ENCODE measurements at places on chromosomes 5 and 9. TPM values are rescaled to one million over a fixed set of nuclear protein-coding genes. Genes with fewer than 3 reads are reported as not detected.

- peak; percentile 58 for DNase-seq
Measured at GRCh38 chr9:114271556-114272510, 51.1 kb upstream of the ORM1 start.

DNA sequence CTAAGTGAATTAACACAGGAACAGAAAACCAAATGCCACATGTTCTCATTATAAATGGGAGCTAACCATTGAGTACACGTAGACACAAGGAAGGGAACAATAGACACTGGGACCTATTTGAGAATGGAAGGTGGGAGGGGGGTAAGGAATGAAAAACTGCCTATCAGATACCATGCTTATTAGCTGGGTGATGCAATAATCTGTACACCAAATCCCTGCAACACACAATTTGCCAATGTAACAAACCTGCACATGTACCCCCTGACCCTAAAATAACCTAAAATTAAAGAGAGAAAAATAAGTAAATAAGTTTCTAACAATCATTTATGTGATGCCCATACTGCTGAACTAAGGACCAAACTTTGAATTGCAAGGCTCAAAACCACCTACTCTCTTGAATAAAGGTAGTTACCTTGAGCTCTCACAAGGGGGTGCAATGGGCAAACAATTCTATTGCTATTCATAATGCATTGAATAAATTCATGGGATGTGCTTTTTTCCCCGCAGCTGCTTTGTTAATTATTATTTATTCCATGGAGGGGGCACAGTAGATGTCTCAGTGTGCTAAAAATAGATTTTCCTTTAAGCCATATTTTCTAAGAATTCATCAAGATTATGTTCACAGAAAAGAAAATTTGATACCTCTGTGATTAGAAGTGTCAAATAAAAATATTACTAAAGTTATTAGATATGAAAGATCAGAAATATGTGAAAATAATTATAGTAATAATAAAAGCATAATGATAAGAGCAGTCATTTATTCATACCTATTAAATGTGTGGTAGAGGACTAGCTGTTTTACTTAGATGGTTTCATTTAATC, 76.2 kb upstream of the PTPN3 start:
- no peak for DNase-seq

Gene ANKRD34B
- not detected for total RNA-seq

Gene AMACR
- 2.7 TPM for total RNA-seq

Gene DMRTA1
- total RNA-seq: not detected

DNA sequence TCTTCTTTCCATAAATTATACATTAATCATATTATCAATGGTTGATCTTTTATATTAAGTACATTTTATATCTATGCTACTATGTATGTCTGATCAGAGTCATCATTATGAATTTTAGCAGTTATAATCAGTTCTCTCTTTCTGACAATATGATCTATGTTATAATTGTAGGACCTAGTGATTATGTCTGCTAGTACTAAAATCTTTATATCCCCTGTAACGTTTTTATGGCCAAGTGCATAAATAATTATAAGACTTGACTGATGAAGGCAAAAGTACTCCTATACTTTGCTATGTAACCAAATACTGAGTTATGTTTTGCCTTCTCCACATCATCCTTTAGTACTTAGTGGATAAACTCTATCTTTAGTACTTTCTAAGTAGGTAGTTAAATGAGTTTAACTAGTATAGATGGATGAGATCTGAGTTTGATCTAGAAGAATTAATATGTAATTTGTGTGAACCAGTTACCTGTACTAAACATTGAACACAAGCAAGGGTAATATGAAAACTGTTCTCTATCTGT, 75.4 kb downstream of the SLF1 start:
- no peak for DNase-seq

Gene PCDHA1
- not detected for total RNA-seq

Gene SMIM23
- not detected for total RNA-seq

Gene SMIM33
- total RNA-seq: not detected

GRCh38 chr5:77569409-77569808, 69.1 kb downstream of the OTP start:
- DNase-seq: no peak

GRCh38 chr9:6426117-6426516, 13.1 kb downstream of the UHRF2 start:
- DNase-seq: no peak

DNA sequence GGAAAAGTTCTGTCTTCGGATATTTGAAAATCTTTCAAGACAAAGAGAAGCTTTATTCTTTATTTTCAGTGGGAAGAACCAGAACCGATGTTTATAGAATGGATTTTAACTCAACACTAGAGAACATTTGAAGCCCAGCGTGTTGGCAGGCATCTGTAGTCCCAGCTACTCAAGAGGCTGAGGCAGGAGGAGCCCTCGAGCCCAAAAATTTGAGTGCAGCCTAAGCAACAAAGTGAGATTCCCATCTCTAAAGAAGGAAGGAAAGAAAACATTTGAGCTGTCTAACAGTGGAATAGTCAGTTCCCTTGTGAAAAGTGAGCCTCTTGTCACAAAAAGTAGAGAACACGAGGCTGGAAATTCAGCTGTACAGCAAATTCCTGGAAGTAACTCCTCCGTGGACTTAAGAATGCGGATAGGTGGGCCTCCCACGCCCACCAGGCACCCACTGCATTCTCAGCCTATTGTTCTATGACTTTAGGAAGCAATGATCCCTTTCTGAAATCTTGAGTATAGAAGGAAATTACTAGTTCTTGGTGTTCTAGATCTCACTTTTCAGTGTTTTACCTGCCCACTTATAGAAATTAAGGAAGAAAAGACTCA, 2.3 kb upstream of the PTPDC1 start:
- no peak for DNase-seq

DNA sequence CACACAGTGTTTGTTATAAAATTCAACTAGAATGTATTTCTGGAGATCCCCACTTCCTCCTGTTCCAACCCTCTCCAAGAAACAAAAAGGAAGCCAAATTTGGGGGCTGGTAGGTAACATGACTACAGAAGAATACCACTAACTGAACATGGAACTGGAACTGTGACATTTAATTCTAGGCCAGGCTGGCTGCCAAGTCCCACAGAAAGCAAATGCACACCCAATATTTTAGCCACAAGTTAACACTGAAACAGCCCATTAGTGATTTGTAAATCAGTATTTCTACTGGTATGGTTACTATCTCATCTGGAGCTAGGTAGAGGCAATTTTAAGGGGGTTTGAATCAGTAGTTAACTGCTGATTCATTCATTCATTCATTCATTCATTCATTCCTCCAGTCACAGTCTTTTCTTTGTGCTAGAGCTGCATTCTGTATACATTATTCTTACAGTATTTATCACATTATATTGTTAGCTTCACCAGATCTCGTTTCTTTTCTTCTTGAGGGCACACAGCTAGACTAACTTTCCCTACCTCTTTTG, 131.7 kb upstream of the GDNF start:
- DNase-seq: no peak

- DNase-seq: no peak
Measured at GRCh38 chr9:4141296-4141695, 158.6 kb downstream of the GLIS3 start.

GRCh38 chr9:69047371-69047770, 11.8 kb downstream of the FXN start:
- DNase-seq: no peak

Gene PKD2L2
- not detected for total RNA-seq

DNA sequence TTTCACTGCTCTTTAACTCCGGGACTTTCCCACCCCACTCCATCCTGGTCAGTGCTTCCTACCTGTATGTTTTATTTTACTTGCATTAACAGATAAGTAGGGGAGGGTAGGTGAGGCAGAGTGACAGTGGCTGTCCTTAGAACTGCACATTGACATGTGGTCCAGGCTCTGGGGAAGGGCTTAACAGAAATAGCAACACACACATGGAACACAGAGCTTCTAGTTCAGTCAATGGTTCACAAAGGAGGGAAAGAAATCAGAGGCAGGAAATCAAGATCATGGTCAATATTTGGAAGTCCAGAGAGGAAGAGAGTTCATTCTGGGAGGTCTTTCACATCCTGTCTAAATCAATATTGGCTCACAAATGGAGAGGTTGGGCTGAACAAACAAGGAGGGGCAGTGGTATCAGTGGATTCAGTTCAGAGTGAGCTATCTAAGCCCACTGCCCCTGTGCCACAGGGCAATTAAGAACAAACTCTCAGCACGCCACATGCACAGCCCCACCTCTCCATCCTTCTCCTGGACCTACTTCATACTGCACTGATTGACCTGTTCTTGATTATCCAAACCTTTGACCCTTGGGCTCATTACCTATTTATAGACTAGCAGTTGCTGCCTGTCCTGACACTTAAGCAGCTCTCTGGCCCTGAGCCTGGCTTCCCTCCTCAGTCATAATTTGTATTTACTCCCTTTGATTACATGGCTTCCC, 6.2 kb upstream of the VPS13A start:
- DNase-seq: no peak

GRCh38 chr5:93150311-93151012, 430.6 kb downstream of the NR2F1-AS1 start:
- DNase-seq: no peak

DNA sequence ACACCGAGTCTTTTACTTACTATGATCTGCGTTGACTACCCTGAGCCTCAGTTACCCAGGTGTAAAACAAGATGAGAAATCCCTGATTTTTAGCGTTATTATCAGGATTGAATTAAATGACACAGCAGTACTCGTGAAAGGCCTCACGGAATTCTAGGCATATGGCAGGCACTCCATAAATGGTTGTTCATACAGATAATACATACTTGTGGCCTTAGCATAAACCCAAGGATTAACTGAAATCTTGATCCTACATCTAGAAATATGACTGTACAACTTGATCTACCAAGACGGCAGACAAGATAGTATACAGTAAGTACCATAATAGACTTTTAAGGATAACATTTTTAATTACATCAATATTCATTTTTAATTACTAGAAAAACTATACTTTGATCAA, 409.8 kb downstream of the BNC2 start:
- no peak for DNase-seq

Gene KIF4B
- not detected for total RNA-seq

GRCh38 chr9:130996676-130997394, 12.1 kb upstream of the LAMC3 start:
- no peak for DNase-seq

- DNase-seq: no peak
Measured at GRCh38 chr9:71767776-71768321, 464 bp downstream of the CEMIP2 start.

Gene CBY3
- not detected for total RNA-seq

Gene PCDHGA4
- 0.24 TPM for total RNA-seq

GRCh38 chr5:76715736-76716455, at the start of gene F2R:
Gene F2R, plus strand, starts transcription at chr5:76716126. Its CDS starts 182 bp downstream, at chr5:76716308.
- peak; percentile 81 for DNase-seq

- DNase-seq: no peak
Measured at GRCh38 chr9:19074836-19075235, 25.6 kb downstream of the RRAGA start.

DNA sequence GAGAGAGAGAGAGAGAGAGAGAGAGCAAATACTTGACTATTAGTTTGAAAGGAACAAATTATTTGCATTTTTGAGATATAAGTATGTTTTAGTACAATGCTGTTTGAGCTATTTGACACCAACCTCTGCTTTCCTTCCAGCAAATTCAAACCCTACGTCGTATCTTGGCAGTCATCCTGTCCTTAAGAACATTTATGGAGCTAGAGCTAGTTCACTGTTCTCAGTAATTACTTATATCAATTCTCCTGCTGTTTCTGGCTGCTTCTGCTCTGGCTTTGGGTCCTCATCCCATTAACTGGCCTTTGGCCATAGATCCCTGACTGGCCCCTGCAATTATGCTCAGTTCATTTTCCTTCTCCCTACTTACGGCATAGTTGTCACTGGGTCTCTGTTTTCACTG, 19.9 kb upstream of the ERAP2 start:
- DNase-seq: no peak

Gene SPINK4
- total RNA-seq: not detected

Gene CD72
- total RNA-seq: 48.1 TPM

- no peak for DNase-seq
Measured at GRCh38 chr9:114687034-114687433, 5.0 kb upstream of the TEX48 start.

GRCh38 chr5:98110282-98110691, 663.2 kb upstream of the RGMB start:
- no peak for DNase-seq

GRCh38 chr9:79800578-79800977, 228.8 kb downstream of the TLE4 start:
- no peak for DNase-seq
